ENCODE measurements at places on chromosomes 5 and 9.

DNA sequence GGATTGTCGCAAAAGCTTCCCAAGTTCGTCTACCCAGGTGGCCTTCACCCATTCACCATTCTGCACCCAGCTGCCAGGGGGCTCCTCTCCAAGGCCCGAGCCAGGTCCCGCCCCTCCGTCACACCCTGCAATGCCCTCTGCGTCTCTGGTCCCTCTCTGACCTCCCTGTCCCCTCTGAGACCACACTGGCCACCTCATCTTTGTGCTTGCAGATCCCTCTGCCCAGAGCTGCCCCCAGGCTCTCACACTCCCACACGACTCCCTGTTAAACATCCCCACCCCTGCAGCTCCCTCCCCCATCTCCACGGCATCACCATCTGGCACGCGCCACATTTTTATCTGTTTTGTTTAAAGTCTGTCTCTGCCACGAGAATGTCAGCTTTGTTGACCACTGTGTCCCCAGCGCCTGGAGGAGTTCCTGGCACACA is 243.6 kb downstream of the PBX3 start:
- no peak for DNase-seq

GRCh38 chr5:95069948-95070347 is 214.9 kb downstream of the MCTP1 start:
- DNase-seq: no peak

DNA sequence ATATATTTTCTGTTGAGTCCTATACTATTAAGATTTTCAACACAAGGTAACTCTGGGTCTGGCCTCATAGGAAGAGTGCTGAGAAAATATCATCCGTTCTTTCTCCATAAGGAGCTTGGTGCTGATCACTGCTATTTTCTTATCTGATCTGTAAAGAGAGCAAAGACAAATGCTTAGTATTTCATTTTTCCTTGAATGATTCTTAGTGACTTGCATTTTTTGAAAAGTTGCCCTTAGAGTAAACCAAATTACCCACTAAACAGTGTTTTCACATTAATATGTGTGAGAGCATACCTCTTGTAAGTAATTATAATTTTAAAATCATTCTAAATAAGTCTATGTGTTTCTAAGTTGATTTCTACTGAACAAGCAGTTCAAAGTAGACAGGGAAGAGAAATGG is 121.3 kb upstream of the CTSV start:
- DNase-seq: no peak

- no peak for DNase-seq
Measured at GRCh38 chr5:1038417-1039209, 30.0 kb downstream of the NKD2 start.
